ENCODE measurements at places on chromosomes 11 and 22.

- no peak for DNase-seq
Observed at GRCh38 chr11:115330684-115331482, 173.3 kb downstream of the CADM1 start.

DNA sequence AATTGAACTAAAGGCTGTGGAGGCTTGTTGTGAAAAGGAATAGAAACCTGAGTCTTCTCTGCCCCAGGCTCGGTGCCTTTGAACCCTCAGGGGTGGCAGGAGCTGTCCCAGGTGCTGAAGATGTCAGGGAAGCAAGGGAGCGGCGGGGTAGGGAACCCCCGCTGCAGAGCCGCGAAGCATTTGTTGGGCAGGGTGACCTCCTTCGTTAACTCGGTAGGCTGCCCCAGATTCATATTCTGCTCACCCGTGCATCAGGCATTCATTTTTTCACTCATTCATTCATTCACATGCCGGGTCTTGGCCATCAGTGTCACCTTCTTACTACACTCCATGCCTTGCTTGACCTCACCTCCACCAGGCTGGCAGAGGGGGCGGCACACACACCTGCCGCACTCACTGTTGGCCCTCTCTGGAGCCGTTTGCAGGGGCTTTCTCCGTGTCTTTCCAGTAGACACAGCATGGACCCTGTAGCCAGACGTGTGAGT, 618.9 kb downstream of the BRD1 start:
- no peak for DNase-seq

DNA sequence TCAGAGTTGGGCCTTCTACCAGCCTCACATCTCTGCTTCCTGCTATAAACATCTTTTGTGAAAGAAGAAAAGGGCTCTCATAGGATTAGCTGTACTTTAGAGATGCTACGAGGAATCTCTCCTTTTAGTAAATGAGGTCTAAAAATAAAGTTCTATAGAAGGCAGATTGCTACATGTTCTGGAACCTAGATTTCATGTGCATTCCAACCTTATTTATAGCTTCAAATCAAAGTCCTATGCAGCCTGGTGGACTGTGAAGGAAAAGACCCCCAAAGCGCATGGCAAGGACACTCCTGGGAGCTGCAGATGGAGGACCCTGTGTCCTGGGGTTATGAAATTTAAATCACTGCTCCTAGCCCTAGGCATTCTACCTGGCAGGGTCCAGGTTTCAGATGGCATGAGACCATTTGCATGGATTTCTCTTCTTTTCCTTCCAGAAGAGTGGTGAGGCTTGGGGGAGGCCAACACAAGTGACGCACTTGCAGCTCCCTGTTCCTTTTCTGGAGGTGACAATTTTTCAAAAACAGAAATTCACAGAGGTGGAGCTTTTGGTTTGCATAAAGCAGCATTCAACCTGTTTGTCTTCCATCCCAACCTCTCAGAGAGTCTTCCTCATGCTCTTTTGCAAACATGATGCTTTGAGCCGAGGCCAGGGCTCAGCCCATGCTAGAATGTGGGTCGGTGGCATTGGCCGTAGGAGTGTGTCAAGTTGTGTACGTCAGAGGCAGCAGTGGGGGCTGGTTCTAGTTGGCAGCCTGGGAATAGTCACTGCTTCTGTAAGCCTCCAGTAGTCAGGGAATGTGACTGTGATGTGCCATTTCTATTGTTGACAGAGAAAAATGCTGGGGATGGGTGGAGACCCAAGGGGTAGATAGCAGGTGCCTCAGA, 6.3 kb downstream of the CRY2 start:
- DNase-seq, result no peak

DNA sequence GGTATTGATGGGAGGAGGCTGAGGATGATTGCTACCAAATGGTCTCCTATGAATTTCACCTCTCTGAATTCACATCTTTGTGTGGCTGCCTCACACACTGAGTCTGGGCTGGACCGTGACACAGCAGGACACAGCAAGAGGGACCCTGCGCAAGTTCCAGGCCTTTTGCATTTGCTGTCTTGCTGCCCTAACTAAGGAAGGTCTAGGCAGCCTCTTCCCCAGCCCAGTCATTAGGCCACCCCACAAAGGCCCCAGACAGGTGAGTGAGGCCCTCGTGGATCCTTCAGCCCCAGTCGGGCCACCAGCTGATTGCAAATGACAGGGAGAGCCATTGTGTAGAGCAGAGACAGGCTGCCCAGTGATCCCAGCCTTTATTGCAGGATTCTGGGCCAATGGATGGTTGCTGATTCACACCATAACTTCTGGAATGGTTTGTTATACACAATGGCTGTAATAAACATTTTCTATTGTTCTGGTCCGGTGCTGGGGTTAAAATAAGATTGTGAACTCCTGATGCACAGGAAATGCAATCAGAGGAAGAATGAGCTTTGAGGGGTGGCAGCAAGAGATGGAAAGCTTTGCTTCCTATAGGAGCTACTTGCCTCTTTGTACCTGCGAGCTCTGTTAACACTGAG, 28.5 kb upstream of the CSNK2A3 start:
- DNase-seq, result no peak

DNA sequence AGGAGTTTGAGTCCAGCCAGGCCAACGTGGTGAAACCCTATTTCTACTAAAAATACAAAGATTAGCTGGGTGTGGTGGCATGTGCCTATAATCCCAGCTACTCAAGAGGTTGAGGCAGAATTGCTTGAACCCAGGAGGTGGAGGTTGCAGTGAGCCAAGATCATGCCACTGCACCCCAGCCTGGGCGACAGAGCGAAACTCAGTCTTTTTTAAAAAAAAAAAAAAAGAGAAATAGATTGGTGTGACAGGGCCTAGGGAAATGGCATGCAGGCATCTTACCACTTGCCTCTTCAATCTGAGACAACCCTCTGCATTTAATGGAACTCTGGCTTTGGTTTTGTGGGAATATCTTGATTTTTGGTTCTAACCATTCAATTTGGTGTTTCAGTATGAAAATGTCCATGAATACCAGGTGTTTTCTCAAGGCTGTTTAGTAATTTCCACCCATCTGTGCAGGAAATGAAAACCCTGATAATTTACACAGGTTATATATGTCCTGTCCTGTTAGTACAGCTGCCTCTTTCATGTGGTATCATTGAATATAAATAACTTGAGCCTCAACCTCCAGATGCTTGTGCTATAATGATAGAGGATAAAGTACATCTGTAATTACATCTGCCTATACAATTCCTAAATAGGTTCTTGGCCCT, 8.4 kb downstream of the XBP1 start:
- peak; percentile 10 for DNase-seq

GRCh38 chr11:76524919-76525318, 80.1 kb downstream of the EMSY start:
- DNase-seq, result no peak

DNA sequence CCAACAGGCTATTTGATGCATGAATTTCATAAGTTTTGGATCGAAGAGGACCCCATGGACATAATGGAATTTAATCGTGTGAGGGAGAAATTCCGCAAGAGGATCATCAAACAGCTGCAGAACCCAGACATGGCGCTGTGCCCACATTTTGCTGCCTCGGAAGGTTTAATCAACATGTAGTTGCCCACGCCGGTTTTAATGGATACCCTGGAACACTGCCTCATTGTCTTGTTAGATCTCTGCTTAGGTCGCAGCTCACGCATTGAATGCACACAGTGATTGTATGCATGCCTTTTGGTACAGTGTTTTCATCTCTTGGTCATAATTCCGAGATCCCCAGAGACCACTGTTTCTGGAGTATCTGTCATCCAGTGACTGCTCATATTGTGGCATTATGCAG, 46.8 kb downstream of the SLN start:
- DNase-seq, result no peak

DNA sequence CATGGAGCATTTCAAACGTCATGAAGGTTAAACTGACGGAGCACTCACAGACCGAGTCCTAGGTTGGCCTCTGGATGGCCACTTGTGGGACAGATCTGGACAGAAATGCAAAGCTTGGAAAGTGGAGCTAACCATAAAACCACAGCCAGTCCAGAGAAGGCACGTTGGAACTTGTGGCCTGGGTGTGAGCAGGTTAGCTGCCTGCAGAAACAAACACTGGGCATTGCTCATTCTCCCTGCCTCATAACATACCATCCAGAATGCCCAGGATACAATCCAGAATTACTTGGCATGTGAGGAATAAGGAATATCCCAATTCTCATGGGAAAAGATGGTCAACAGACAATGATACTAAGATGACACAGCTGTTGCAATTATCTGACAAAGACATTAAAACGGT, 1005.0 kb downstream of the TBC1D22A start:
- no peak for DNase-seq

- DNase-seq, result no peak
Observed at GRCh38 chr11:65471447-65471891, 27.4 kb upstream of the MALAT1 start.

GRCh38 chr11:119512369-119512768, 89.4 kb upstream of the THY1 start:
- DNase-seq, result no peak

- DNase-seq, result peak; percentile 13
Observed at GRCh38 chr22:43142880-43143562, at the start of gene MCAT. Gene MCAT, minus strand, starts transcription at chr22:43143398. Its CDS starts 50 bp downstream, at chr22:43143348.

GRCh38 chr22:44879301-44879680, 126.9 kb downstream of the ARHGAP8 start:
- no peak for DNase-seq

- DNase-seq, result no peak
Observed at GRCh38 chr11:126969865-126970479, 30.6 kb downstream of the KIRREL3 start.

DNA sequence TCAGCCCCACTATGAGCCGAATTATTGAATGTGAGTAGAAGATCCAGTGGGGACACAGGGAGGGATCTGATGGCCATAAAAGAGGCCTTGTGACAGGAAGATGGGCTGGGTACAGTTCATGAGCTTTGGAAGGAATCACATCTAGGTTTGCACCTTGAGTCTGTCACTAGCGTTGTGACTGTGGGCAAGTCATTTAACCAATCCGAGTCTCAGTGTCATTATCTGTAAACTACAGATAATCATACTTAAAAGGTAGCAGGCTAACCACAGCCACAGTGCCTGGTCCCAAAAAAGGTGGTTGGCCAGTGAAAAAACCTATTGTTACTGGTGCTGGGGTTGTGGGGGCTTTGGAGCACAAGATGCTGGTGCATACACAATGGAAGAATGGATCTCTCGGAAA, 3.8 kb downstream of the HEPN1 start:
- no peak for DNase-seq

GRCh38 chr11:1129611-1130160, 28.1 kb upstream of the MUC5AC start:
- no peak for DNase-seq

GRCh38 chr22:26643418-26644100, 13.8 kb upstream of the MIAT start:
- no peak for DNase-seq
